ENCODE measurements at places on chromosomes 6 and 20. TPM values are rescaled to one million over a fixed set of nuclear protein-coding genes. Genes with fewer than 3 reads are reported as not detected.

DNA sequence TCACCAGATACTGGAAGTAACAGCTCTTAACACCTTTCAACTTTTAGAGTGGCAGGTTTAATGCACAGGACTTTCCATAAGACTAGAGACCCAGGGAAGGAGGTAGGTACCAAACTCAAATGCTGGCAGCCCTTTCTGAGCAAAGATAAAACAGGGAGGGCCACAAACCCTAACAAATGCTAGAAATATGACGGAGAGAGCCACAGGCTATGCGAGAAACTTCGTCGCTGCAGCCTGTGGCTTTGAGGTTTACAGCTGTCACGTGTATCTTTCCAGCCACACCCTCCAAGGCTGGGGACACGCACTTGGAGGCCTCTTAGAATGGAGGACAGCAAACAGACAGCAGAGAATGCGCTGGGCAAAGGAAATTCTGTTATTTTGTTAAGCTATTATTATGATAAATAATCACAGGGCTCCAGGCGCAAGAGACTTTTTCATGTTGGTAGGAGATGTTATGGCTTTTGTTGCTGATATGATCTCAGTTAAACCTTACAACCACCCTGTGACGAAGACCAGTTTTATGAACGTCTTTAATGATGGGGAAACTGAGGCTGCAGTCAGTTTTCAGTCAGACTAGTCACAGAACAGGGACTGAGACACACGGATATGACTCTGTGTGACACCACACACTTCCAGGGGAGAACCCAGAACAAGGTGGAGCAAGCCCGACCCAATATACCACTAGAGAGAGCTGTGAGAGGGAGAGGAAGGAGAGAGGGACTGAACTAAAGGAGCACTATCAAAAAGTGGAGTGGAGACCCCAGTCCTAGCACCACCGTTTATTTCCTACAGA, 2.0 kb downstream of the TRAM2 start:
- peak; percentile 74 for DNase-seq

- no peak for DNase-seq
Measured at GRCh38 chr6:43897571-43898302, 127.7 kb downstream of the VEGFA start.

GRCh38 chr6:154457046-154457713, 53.3 kb downstream of the CNKSR3 start:
- DNase-seq: no peak

DNA sequence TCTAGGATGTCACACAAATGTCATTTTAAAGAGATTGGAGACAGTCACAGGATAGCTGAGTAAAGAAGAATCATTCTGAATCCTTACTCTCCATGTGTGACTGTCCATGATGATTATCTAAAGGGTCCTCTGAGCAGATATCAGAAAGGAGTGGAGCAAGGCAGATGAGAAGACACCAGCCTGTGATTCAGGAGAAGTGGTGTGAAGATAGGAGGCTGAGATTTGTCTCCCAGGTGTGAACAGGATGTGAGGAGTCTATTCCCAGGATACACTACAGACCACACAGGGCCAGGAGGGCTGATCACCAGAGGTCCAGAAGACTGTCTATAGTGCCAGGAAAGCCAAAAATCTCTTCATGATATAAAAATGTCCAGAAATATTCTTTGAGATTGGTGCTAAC, 27.0 kb downstream of the RWDD2A start:
- DNase-seq: no peak

DNA sequence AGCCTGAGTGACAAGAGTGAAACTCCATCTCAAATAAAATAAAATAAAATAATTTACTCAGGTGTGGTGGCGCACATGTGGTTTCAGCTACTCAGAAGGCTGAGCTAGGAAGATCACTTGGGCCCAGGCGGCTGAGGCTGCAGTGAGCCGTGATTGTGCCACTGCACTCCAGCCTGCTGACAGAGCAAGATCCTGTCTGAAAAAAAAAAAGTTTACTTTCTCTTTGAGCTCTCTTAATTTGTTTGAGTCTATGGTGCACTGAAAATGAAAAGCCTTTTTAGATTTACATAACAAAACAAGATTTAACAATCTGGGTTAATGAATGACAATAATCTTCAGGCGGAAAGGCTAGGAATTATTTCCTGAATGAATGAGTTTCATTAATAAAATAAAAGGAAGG, 23.3 kb upstream of the NHSL1 start:
- no peak for DNase-seq

DNA sequence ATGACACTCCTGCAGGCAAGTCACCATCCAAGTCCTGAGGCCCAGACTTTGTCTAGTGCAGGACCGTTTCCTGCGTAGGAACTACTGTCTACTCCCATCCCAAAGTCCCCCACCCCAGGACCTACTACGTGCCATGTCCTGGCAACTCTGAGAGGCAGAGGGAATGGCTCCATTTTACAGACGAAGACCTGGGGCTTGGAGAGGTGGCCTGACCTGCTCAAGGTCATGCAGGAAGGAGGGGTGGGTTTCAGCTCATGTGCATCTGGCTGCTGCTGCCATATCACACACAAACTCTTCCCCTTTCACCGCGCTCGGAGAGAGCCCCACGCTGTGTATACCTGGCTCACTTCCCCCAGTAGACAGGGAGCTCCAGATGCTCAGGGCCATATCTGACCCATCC, 1.2 kb upstream of the NOL4L start:
- no peak for DNase-seq

DNA sequence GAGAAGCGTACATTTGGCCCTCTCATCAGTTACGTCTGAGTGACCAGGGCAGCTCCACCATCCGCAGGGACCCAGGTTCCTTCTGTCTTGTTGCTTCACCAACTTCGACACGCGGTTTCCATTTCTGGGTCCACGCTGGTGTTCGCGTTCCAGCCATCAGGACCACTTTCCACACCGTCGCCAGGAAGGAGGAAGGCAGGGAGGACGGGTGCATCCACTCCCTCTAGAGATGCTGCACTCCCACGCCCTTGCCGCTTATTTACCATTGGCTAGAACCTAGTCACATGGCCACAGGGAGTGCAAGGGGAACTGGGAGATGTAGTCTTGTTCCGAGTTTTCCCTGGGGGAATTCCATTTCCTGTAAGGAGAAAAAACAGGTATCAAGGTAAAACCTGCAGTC, 33.2 kb upstream of the SNX9 start:
- no peak for DNase-seq

- no peak for DNase-seq
Measured at GRCh38 chr6:40419946-40420728, 167.0 kb downstream of the LRFN2 start.

Gene UNC5CL
- total RNA-seq: 6.6 TPM

Gene BMP5
- 1.8 TPM for total RNA-seq

DNA sequence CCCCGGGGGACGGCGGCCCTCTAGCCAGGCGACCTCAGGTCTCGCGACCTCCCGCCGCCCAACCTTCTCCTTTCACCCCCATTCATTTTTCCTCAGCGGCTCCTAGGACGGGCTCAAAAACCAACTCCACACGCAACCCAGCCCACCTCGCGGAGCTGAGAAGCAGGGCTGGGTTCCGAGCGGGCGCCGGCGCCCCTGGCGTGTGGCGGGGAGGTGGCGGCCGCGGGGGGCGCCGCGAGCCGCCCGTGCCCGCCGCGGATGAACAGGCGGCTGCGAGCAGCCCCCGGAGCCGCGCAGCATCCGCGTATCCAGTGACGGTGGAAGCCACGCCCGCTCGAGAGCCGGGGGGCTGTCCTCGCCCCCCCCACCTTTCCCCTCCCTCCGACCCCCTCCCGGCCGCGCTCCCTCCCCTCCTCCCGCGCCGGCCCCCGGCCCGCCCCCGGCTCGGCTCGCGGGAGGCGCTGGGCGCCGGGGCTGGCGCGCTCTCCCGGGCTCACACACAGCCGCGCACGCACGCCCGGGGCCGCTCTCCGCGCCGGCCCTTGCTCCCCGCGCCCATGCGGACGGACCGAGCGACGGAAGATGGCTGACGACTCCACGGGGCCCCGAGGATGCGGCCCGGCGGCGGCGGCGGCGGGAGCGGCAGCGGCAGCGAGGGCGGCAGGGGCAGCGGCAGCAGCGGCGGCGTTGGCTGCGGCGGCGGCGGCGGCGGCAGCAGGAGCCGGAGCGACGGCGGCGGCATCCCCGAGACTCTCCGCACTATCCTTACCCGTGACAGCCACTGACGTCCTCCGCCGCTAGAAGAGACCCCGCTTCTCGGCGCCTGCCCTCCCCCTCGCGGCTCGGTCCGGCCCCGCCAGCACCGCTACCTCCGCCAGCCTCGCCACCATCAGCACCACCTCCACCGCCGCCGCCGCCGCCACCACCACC, at the start of gene SOBP:
Gene SOBP (plus strand): TSS at position 482 of the 930 bp plus-strand sequence. CDS start 500 bp downstream, outside the sequence.
- DNase-seq: peak; percentile 30

Gene VSX1
- total RNA-seq: not detected

Gene FBXO5
- 4.5 TPM for total RNA-seq

Gene HLA-DMB
- total RNA-seq: 4.0 TPM

DNA sequence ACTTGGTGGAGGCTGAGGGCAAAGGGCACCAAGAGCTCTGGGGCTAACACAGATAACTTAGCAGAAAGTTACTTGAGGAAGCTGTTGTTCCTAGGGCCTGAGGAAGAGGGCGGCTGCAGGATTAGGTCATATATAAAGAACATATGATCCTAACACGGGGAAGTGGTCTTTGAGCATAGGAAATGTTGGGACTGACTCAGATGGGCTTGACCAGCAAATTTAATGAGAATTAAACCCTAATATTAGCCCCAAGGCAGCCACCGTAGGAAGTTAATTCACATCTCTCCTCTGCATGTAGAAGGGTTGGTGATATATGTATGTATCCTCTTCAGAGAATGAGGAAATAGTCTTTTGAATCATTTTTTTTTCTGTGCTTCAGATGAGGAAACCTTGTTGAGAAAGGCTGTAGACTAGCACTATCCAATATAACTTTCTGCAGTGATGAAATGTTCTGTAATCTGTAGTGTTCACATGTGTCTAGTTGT, 9.2 kb upstream of the ZBTB9 start:
- no peak for DNase-seq

DNA sequence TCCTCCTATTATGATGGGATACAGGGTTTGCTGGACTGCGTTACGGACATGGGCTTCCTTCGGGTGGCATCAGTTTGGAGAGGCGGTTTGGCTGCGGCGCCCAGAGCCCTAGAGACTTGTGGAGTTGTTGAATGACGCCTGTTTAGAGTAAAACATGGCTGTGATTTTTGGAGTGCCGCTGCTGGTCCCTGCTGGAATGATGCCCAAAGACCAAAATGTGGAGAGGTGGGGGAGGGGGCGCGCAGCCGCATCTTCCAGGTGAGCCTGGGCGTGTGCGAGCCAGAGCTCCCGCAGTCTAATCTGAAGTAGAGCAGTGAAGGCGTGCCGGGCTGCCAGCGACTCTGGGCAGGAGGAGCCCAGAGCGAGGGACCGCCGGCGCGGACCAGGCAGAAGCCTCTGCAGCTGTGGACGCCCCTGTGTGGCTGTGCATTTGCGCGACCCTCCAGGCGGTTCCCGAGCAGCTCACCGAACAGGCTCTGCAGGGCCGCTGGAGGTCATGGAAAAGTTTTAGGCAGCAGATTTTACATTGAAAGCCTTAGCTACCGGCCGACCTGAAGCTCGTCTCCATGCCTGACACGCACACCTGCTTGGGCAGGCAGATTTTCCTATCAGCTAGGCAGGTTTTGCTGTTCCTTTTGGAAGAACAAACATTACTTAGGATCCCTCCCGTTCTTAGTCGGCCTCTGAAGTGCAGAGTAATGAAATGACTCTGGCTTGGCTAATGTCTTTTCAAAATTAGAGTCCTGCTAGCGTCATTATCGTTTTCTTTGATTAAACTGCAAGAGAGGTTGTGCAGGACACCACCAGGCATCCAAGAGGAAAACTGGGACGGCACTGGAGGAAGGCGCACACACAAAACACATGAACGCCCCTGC, 298.2 kb downstream of the PHACTR1 start:
- DNase-seq: no peak

DNA sequence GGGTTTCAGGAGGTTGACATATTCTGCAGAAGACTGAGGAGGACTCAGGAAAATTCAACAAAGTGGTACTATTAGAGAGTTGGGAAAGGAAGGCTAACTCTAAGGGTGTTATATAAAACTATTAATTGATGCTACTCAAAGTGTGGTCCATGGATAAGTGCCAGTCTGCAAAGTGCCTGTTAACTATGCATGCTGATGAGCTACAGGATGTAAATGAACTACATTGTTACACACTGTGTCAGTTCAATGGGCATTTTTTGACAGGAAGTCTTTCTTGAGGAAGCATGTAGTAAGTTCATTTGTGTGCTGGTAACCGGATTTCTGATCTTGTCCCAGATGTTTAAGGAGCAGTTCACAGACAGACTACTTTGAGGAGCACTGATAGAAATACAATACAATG, 75.6 kb downstream of the KLHL32 start:
- DNase-seq: no peak

- DNase-seq: peak; percentile 49
Measured at GRCh38 chr6:35522660-35523658, 10.3 kb upstream of the TULP1 start.

- no peak for DNase-seq
Measured at GRCh38 chr6:88637761-88638545, 325.5 kb downstream of the RNGTT start.

DNA sequence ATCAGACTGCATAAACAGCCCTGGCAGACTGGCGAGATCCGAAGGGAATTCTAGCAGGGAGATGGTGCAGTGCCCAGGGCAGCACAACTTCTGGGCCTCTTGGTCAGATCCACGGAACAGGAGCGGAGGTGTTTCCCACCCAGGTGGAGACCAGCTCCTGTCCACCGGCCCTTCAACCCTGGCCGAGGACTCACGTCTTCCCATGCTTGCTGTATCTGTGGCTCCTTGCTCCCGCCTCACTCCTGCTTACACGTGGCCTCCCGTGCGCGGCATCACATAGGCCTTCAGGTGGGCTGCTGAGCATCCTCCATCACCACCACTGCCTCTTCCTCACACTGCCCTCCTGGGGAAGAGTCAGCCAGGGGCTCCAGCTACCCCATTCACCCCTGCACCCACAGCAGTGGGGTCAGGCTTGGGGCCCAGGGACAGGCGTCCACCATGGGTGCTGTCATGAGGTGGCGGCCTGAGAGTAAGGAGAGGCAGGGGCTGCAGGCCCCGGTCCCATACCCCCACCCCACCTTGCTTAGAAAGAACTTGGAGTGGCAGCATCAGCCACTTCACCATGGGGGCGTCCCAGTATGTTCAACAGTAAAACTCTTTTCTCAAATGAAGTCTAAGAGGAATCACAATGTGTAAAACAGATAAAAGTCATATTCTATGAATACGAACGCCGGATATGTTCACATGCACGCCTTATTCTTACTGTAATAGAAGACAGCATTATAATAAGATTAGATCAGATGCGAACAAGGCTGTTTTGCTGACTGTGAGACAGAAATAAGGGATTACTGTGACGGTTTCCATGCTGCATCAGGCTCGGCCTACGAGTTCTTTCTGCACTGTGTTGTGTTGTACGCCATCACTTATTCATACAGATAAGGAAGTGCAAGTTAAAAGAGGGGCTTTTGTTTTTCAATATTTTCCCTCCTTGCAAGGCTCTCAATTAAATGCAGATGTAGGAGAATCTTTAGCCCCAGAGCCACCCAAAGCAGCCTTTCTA, 165.4 kb downstream of the GRM4 start:
- peak; percentile 25 for DNase-seq

Gene GTSF1L
- not detected for total RNA-seq

Gene SPTLC3
- total RNA-seq: 6.6 TPM

All from left colon (tissue), 2 donors.